ENCODE measurements at places on chromosomes 7 and 10.
A peak's percentile ranks its signal among the peaks of the same experiment; 100 is the strongest.

GRCh38 chr10:47018026-47018735 lies 107.0 kb downstream of the PTPN20 start:
- no peak for DNase-seq

DNA sequence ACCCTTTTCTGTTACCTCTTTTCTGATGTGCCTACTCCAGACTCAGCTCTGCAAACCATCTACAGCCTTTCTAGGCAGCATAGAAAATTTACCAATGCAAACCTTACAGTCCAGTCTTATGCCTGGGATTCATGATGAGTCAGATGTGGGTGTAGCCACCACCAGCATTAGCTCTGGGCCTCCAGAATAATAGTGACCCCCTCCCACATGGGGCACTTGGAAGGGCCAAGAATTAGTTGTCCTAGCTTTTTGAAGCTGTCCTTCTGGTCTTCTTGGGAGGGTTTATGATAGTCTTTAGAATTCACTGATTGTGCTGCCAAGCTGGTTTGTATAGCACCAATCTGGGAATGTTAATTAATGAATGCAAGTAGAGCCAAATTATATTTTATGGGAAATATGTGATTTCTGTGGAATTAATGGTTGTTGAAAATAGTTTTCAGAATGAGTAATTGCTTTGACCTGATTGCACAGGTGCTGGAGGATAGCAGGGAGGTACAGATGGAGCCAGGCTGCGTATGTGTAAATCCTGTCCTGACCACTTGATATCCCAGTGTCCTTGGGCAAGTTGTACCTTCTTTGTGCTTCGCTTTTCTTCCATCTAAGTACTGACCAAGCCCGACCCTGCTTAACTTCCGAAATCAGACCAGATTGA lies 94.8 kb downstream of the CPED1 start:
- DNase-seq = no peak

DNA sequence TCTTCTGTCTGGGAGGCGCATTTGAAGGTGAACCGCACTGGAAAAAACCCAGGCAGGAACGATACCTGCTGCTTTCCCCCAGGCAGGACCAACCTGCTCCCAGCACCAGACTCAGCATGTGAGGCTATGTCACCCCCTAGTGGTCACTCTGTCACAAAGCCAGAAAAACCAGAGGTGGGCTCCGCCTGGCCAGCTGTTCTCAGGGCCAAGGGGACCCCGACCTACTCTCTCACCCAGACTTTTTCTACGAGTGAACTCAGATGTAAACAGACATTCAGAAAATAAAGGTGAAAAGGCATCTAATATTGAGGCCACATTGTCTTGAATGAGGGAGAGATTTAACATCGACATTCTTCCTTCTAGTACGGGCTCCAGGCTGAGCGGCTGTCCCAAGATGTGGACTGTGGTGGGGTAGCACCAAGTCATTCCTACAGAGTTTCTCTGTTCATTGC lies 117.3 kb downstream of the PRKAG2 start:
- DNase-seq = peak; percentile 86

GRCh38 chr10:122577311-122577885 lies 16.8 kb downstream of the DMBT1 start:
- no peak for DNase-seq

- DNase-seq = no peak
Observed at GRCh38 chr10:8811201-8811600, 756.7 kb downstream of the GATA3 start.

- no peak for DNase-seq
Observed at GRCh38 chr10:92284112-92284704, 6.7 kb downstream of the CPEB3 start.

GRCh38 chr7:44621034-44621749 lies 14.8 kb downstream of the OGDH start:
- no peak for DNase-seq

DNA sequence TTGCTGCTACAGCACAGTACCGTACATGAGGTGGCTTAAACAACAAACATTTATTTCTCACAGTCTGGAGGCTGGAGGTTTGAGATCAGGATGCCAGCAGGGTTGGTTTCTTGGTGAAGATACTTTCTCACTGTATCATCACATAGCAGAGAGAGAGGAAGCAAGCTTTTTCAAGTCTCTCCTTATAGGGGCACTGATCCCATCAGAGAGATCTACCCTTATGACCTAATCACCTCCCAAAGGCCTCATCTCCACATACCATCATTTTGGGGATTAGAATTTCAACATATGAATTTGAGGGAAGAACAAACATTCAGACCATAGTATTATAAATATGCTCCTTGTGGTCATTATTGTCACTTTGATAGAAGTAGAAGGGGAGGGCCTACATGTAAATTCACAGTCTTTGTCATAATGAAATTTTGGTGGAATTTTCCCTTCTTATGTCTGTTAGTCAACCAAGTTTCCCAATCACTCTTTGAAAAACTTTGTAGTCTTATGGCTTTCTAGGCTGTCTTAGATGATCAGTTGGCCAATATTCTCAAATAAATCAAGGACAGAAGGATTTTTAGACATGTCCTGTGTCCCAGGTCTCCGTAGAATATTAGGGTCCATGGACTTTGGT lies 606.2 kb downstream of the LRMDA start:
- no peak for DNase-seq

Measured in iPS-NIHi11 (cell line).